ENCODE measurements at places on chromosomes 7 and 10.

DNA sequence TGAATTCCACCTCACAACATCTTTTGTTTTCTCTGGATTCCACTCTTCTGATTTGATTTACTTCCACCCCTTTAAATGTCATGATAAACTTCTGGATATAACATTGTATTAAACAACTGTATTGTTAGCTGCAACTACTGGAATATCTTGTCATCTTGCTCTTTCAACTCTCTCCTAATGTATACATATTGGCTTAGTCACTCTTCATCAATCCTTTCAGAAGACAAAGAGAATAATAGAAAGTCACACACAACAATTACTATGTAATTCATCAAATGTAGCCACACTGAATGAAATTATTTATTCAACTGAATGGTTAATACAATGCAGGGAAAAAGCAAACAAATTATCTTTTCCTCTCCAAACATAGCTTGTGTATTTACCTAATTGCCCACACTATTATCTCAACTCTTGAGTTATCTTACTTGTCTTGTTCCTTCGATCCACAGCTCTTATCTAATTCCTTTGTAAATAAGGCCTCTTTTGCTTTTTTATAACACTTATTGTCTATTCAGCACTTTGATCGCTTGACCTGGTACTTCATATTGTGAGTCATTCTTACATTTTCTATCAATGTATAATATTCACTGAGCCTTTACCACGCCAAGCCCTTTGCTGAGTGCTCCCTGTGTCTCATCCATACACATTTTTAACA lies 16.7 kb downstream of the SEMA3A start:
- no peak for DNase-seq

DNA sequence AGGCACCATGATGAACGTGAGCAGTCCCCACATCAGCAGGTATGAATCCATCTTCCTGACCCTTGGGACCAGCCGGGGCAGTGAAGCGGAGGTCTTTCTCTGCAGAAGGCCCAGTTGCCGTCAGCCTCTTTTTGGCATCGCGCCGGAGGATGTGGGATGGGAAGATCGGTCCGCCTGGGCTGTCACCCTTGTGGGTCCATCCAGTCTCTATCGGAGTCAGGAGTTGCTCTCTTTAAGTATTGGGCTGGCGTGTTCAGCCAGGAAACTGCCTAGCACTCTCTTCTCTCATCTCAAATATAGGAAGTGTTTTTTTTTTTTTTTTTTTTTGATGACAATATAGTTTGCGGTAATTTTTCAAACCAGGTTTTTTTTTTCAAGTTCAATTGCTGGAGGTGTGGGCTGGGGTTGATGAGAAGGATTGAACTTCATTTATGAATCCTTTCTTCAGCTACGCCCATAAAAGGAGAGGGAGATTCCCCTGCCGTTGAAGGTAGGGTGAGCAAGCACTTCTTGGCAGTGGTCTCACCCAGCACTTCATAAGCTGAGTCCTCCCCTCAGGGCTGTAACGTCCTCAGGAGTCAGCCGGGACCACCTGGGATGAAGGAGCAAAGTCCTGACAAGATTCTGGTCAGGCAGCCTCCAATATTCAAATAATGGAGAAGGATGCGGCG lies at the start of gene IL2RA:
IL2RA (minus strand) TSS at position 267 of the 671 bp plus-strand sequence; CDS start at position 51, 216 bp downstream.
- DNase-seq, result no peak

DNA sequence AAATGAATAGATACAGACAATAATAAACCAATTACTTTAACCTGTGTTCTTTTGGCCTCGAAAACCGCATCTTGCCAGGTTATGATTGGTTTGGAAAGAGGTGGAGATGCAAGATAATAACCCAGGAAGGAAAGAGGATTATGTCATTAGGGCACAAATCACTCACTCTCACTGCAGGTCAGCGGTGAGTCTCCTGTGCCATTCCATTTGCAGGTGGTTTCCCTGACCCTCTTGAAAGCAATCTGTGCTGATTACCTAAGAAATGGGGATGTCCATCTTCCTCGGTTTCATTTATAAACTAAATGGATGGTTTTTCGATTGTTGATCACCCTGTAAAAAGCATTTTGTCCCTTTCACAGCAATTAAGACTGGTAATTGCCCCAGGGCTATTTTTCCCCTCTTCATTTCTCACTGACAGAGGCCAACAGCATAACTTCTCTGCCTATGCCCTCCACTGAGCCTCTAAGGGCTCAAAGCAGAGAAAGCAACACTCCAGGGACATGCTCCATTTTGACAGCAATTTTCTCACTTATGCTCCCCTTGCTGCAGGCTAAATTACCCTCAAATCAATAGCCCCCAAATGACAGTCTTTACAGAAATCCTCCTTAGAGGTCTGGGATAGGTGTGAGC lies 257.5 kb downstream of the IPMK start:
- no peak for DNase-seq

DNA sequence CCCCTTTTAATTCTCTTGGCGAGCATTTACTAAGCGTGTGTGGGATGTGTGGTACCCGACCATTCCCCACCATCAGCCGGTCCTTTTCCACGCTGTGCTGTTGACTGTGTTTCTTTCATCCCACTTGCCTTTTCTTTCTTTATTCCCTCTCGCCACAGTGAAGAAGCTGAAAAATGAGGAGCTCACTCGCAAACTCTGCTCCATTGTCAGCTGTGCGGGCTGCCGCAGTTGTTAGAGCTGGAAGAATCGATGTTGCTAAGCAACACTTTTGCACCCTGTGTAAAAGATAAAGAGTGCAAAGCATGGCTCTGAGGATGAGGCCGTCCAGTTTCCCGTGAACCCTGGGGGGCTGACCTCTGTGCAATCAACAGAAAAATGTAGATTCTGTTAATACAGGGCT lies 203.1 kb upstream of the NEBL start:
- DNase-seq, result no peak

DNA sequence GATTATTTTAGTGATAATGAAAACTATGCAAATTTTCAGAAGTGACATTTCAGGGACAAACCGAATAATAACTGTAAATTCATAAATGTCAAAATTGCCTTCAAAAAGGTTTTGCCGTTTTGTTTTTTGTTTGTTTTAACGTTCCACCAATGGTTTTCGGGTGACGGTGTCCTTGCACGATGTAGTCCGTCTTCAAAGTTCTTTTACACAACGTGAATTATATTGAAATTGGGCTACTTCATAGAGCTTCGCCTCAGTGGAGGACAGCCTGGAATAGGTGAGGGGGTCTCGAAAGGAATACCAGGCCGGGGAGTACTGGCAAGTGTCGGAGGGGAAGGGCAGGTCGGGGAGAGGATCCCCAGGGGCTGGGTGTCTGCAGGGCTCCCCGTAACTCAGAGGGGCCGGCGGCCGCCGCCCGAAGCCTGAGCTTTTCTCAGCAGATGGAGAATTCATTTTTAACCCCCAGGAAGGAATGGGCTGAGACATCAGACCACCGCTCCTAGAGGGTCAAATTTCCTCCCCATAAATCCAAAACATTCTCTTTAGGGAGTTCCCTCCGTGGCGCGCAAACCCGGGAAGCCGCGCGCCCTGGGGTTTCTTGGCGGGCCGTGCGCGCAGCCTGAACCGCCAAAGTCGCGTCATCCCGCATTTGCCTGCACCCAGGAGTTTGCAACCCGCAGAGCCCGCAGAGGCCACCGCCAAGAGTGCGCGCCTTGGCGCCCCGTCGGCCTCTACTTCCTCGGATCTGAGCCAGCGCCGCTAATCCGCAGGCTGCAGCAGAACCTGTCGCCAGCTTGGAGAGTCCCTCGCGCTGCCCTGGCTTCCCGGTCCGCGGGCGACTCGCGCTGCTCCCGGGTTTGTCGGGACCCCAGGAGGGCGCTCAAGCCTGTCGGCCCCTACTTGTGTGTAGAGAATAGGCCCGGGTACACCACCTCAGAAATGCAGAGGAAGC lies 17.3 kb upstream of the EVX1 start:
- no peak for DNase-seq

GRCh38 chr10:70880077-70880534 lies 8.3 kb downstream of the PCBD1 start:
- peak; percentile 11 for DNase-seq

- no peak for DNase-seq
These were observed 937 bp upstream of the COBL start for GRCh38 chr7:51317582-51317910.

Measured in GOT3 (cell line).